NCI-H1930 (cell line): ENCODE measurements at places on chromosomes 4 and X.

- DNase-seq: no peak
These were observed 95.4 kb downstream of the NKX6-1 start for GRCh38 chr4:84403656-84404055.

GRCh38 chr4:122458625-122459024 is 2.1 kb upstream of the IL2 start:
- no peak for DNase-seq

- DNase-seq: no peak
These were observed 2309.8 kb downstream of the PCDH7 start for GRCh38 chr4:33029976-33030375.

- DNase-seq: no peak
These were observed 10.4 kb downstream of the CLCN5 start for GRCh38 chrX:49932791-49933190.

DNA sequence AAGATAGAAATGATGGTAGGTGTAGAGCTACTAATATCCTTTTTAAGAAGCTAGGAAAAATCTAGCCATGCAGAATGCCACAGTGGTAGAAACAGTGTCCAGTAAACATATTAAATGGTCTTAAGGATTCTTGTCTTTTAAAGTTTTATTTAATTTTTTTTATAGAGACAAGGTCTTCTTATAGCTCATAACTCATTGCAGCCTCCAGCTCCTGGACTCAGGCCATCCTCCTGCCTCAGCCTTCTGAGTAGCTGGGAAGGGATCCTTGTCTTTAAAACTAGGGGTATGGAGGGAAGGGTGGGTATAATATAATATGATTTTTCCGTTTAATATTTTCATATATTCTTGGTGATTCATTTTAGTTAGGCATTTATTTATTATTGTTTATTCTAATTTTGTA is 3.8 kb downstream of the TMEM165 start:
- DNase-seq: no peak

GRCh38 chrX:34146906-34147305 is 14.8 kb upstream of the FAM47A start:
- DNase-seq: no peak

DNA sequence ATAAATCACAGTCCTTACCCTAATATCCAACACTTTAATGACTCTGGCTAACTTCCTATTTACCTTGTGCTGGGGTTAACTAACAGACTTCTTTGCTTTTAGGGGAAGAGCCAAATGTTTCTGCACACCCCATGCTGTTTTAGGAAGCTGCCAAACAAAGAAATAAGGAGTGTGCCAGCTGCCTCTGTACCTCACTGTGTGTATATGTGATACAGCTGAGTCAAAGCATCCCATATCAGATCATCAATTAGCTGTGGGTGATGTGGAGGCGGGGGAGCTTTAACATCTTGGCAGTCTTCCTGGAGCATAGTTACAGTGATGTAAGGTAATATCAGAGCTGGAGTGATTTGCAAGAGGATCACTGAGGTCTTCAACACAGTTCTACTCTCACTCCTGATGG is 95.4 kb downstream of the COL25A1 start:
- no peak for DNase-seq

DNA sequence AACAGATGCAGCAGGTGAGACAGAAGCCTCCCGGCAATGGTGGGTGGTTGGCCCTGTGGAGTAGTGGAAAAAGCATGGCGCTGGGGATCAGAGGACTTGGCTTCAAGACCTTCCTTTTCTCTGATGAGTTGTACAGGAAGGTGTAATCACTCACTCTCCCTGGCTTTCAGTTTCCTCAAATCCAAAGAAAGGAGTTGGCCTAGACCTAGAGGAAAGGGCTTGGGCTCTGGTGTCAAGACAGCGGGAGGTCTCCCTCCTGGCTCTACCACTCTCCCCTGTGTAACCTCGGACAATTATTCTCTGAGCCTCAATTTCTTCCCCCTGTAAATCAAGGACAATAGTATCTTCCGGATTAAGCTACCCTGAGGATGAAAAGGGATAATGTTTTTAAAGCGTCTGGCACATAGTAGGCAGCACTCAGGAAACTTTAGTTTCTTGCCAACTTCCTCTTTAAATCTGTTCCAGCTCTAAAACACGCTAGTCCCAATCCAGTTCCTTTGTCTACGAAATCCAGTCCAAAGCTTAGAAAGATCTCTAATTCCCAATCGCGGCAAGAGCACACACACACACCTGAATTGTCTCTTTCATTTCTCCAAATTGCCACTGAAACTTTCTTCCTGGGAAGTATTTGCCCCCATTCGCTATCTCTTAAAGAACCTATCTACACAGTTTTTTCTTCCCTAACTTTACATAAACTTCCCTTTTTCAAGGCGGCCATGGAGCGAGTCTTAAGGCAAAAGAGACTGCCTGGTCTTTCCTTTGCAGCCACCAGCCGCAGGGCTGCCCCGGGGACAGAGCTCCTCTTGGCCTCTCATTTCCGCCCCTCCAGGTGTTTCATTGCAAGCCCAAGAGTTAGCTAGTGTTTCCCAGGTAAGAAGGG is 29.9 kb upstream of the GPC4 start:
- peak; percentile 31 for DNase-seq

DNA sequence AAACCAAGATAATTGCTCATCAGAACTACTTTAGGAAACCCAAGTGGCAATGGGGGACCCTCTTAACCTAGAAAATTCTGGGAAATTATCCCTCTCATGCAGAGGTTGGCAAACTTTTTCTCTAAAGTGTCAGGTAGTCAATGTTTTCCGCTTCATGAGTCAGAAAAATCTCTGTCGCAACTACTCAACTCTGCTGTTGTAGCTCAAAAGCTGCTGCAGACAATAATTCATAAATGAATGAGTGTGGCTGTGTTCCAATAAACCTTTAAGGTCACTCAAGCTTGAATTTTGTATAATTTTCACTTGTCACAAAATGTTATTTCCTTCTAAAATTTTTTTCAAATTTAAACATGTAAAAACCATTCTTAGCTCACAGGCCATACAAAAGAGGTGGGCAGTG is 193.4 kb upstream of the MID1 start:
- DNase-seq: no peak

- peak; percentile 0 for DNase-seq
These were observed 4.8 kb downstream of the LRRC66 start for GRCh38 chr4:52015366-52015765.

DNA sequence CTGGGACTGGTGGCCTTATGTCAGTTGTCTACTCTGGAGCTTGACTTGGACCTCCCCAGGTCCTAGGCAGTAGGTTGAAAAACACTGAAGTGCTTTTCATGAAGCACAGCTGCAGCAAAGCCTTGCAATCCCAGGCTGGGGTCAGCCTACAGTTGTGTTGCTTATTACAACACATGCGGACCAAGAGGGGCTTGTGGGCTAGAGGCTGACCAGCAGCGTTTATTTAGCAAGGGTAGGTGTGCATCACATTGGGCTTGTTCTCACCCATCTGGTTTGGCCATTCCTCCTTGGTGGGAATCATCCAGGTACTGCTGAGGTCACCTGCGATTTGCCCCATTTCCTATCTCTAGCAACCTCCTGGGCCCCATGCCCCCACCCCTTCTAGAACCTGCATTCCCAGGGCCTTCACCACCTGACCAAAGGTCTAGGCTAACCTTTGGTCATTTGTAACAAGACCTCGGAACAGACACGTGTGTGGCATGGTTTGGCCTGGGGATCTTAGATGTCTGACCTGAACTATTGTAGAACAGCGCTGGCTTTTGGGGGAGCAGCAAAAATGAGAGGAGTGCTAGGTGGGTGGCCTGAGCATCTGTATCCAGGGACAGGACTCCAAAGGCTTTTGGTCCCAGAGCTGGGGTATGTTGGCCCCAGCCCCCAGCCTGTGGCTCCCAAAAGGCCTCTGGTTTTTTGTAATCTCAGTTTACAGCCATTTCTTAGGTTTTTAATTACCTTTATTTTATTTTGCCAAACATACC is 3.0 kb downstream of the RPL10 start:
- DNase-seq: no peak

GRCh38 chrX:118679290-118679689 is 48.1 kb upstream of the IL13RA1 start:
- no peak for DNase-seq

DNA sequence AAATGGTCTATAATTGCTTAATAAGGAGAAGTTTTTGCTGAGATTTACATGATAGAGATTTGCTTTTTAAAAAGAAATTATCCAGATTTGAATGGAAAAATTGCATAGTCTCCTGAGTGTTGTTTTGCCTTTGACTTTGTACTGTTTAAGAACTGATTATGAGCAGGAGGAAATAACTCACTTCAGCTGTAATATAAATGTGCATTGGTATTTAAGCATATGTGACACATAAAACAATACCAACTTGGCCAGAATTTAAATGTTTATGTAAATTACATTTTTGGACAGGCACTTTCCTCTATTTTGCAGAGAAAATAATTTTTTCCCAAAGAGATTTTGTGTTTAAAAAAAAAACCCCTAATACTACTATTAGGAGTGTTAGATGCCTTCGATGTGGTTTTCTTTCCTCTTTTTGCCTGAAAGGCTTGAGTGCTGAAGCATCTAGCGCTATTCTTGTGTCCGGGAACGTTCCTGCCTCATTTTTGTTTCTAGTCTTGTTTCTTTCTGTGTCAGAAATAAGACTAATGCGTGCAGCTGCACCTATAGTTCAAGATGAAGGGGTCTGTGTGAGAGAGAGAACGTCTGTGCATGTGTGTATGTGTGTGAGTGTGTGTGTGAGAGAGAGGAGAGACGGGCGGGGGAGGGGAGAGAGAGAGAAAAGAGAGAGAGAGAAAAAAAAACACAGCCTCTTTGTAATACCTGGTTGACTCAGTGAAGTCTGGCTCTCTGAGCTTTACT is 60.8 kb downstream of the TBL1X start:
- no peak for DNase-seq
